ENCODE measurements at places on chromosomes 7 and 10.
A peak's percentile ranks its signal among the peaks of the same experiment; 100 is the strongest.

- no peak for DNase-seq
Observed at GRCh38 chr7:100884736-100885439, 4.6 kb downstream of the UFSP1 start.

GRCh38 chr7:28311670-28312069 lies 100.6 kb upstream of the CREB5 start:
- DNase-seq, result no peak

GRCh38 chr10:128316925-128317324 lies 190.7 kb upstream of the MKI67 start:
- no peak for DNase-seq

- DNase-seq, result no peak
Observed at GRCh38 chr7:15433151-15433550, 128.7 kb downstream of the AGMO start.

GRCh38 chr7:128022631-128023532 lies 8.4 kb downstream of the LRRC4 start:
- DNase-seq, result no peak

DNA sequence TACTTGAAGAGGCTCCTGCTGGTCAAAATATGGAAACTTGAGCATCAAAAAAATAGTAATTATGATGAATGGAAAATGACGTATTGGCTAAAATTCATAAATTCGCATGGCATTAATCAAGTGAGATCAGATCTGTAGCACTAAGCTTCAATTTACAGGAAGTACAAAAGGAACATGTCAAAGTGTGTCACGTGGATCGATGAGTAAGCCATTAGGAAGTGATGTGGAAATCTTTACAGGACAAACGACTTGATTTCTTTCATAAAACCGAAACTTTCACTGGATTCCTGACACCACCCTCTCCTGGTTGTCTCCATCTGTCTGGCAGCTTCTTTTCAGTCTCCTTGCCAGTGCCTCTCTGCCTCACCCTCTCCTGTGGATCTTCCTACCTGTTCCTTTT lies 25.8 kb downstream of the AKR1C8 start:
- no peak for DNase-seq

- no peak for DNase-seq
Observed at GRCh38 chr7:129650056-129650758, 38.7 kb downstream of the NRF1 start.

- no peak for DNase-seq
Observed at GRCh38 chr7:69430384-69431021, 167.8 kb upstream of the AUTS2 start.

DNA sequence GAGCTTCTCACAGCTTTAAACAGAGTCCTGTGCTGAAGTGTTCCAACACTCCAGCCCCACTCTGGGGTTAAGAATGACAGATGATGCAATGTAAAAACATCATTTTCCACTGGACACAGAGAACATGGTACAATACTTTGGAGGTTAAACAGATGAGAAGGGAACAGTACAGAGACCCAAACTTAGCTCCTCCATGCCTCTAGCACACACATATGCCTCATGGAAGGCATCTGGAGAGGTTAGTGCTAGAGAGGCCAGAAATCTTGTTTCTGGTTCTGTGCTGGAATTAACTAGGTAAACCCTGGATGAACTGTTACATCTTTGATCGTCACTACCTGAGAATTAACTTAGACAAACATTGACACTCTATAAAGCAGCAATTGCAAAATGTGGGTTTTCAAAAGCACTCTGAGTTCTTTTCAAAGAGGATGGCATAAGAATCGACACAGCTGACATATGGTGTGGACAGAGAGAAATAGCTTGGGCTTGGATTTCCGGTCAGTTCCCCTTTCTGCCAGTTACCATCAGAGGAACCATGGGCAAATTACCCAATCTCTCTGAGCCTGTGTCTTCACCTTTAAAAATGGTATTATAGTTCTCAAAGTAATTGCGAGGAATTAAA lies 81.9 kb downstream of the KCNMA1 start:
- no peak for DNase-seq

DNA sequence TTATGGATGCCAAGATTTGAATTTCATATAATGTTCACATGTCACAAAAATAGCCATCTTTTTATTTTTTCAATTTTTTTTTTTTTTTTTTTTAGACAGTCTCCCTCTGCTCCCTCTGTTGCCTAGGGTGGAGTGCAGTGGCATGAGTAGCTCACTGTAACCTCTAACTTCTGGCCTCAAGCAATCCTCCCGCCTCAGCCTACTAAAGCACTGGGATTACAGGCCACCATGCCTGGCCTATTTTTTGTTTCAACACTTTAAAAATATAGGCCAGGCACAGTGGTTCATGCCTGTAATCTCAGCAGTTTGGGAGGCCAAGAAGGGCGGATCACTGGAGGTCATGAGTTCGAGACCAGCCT lies 246.3 kb downstream of the SKIDA1 start:
- DNase-seq, result no peak

GRCh38 chr7:8258166-8258565 lies 3.8 kb downstream of the ICA1 start:
- DNase-seq, result no peak

DNA sequence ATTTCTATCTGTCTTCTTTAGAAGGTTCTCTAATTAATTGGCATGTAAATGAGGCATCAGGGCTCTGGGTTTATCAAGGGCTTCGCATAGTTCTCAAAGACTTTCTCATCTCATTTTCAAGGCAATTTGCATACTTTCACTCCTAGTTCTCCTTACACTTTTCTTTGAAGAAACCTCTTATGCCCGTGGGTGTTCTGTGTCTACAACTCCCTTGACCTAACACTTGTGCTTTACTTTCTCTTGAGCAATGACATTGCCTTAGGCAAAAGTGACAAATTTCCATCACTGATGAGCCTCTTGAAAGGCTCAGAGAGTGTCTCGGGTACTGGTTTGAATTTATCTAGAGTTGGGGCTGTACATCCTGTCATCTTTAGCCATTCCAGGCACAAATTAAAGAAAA lies 74.7 kb upstream of the ITPRID1 start:
- no peak for DNase-seq

- DNase-seq, result peak; percentile 11
Observed at GRCh38 chr10:79051766-79052165, 17.0 kb upstream of the ZMIZ1 start.

DNA sequence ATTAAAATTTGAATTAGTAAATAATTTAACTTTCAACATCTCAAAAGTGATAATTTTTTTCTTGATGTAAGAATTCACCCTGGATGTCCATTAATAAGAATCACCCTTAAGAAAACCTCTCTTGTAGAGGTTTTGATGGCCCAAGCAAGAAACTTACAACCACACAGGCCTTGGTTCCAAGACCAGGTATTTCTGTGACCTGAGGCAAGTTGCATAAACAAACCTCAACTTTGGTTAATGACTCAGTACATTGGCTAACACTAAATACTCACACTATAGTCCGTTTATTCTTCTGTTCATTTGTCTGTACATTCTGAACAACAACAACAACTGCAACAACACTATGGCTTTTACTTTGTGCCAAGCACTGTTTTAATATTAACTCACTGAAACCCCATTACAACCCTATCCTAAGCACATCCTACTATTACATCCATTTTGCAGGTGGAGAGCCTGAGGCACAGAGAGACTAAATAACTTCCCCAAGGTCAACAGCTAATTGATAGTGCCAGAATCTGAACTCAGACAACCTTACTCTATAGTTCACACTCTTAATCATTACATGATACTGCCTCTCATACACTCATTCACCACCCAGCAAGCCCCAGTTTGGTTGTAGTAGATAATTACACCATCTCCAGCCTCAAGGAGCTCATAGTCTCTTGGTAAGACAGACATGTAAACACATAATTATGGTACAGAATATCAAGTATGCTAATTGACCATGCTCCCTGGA lies 6.6 kb downstream of the ANK3 start:
- DNase-seq, result no peak

- no peak for DNase-seq
Observed at GRCh38 chr10:11678074-11678793, 63.9 kb upstream of the ECHDC3 start.

- DNase-seq, result no peak
Observed at GRCh38 chr10:33134011-33134751, 176.2 kb upstream of the ITGB1 start.

DNA sequence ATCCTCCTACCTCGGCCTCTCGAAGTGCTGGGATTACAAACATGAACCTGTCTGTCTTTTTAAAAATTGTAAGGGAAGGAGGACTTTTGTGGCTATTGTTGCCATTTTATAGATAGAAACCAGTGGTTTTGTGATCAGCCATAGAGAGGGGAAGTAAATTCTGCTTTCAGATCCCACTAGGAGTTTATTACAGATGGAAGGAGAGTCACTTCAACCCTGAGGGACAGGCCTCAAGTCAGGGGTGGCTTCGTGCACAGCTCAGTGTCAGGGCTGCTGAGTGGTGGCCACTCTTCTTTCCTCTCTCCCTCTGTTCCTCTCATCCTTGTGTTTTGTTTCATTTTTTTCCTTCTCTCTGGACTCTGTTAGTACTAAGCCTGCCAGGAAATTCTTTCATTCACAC lies 60.8 kb downstream of the OGDH start:
- no peak for DNase-seq

DNA sequence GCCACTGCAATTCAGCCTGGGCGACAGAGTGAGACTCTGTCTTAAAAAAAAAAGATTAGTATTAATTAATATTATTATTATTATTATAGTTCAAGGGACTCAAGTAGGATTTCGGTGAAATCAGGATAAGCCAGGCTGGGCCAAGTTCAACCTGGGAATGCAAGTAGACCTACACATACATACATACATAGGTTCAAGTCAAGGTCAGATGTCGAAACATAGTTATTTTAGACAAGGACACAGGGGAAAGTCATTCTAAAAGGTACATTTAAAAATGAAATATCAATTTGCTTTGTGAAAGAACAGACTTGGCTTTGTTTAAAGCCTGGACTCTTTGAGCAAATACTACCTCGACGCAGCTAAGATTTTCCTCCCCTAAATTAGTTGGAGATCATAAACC lies 149.3 kb downstream of the RNF133 start:
- no peak for DNase-seq

DNA sequence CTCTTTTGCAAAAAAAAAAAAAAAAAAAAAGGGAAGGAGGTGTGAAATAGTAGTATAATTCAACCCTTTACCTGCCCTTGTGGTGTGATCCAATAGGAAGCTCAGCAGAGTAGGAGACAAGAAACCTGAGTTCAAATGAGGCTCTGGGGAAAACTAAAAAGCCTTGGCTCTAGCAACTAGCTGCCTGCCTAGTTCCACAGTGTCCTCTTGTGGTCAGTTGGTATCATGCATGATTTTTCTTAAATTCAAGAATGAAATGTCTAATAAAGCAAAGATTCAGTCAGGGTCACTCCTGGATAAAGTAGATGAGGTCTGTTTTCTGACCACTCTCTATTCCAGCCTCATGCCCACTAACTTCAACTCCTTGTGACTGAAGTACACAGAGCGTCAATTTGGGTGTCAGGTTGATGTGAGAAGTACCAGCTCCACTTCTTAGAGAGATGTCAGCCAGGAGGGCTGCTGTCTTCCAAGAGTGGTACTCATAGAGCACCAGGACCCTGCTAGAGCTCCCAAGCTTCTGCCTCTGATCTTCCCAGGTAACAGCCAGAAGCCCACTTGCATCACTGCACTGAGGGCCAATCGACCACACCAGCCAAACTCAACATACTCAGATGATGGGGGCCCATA lies 10.5 kb downstream of the LSM5 start:
- no peak for DNase-seq

DNA sequence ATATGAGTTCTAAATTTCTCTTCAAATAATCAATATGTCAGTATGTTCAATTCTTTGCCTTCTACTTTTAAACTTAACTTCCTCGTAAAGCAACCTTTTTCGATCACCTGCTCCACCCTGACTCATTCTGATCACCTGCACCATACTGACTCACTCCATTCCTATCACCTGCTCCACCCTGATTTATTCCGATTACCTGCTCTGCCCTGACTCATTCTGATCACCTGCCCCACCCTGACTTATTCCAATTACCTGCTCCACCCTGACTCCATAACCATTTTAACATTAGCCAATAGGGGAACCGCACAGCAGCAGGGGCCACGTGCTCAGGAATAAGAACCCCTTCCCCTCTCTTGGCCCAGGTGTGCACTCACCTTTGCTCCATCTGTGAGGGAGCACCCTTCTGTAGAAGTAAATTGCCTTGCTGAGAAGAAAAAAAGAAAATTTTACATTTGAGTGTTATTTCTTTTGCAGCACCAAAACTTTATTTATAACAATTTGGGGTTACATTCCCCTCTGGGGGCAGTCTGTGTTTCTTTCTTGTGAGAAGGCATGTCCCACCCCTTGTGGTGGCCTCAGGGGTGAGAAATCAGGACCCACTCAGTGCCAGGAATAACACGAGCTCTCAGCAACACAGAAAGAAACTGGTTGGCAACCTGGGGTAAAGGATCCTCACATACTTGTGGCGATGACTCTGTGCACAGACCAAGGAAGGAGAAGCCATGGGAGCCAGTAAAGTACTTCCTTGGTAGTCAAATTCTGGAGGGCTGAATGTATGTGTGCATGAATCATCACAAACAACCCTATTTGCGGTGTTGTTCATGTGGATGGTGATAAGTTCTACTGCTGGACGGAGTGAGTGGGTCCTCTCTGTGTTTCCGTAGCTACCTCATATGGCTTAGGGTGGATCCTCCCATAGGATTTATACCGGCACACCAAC lies 29.4 kb upstream of the PPP1R9A start:
- no peak for DNase-seq

DNA sequence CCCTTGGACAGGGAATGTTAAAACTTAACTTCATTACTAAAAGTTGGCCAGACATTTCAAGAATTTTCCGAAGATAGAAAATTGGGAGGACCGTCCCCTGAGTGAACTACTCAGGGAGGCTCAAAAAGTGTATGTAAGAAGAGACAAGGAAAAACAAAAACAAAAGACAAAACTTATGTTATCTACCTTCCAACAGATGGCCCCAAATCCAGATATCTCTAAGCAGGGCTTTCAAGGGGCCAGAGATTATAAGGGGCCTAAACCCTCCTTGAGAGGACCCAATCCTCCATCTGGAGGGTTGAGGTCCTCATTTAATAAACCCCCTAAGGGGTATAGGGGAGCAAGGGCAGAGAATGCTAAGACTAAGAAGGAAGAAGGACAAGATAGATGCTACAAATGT lies 203.6 kb downstream of the SH2D4B start:
- no peak for DNase-seq

- no peak for DNase-seq
Observed at GRCh38 chr10:110634527-110635209, 9.5 kb upstream of the RBM20 start.

DNA sequence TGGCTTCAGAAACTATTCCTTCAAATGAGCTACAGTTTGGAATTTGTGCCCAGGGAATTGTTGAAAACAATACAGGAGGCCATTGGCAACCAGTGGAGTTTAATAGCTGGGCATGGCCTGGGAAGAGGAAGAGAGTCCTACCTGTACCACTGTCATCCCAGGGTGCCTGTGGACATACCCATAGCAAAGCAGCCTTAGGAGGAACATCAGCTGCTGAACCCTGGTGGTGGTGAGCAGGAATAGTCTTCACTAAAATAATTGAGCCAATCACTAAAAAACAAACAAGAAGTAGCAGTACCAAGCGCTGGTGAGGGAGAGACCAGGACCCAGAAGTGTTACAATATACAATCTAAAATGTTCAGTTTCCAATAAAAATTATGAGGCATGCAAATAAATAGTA lies 14.5 kb downstream of the IGFBP1 start:
- DNase-seq, result no peak

GRCh38 chr7:124879771-124880170 lies 49.9 kb downstream of the POT1 start:
- DNase-seq, result no peak
